ENCODE measurements at places on chromosomes 4 and X. TPM values are rescaled to one million over a fixed set of nuclear protein-coding genes. Genes with fewer than 3 reads are reported as not detected.

DNA sequence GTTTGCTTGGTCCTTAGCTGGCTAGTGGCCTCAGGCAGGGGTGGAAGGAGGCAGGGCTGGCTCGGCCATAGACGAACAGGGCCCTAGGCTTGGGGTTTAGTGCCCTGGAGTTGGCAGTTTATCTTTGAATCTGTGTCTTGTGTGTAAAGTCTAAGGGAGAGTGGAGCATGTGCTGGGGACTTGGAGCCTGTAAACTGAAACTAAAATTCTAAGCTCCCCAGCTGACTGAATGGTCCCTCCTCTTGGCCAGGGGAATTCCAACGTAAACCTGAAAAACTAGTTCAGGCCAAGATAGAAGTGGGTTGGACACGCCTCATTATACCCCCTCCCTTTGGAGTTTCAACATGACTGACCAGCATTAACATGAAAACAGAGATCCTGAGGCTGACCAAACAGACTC, 46.1 kb upstream of the GPR78 start:
- no peak for DNase-seq

DNA sequence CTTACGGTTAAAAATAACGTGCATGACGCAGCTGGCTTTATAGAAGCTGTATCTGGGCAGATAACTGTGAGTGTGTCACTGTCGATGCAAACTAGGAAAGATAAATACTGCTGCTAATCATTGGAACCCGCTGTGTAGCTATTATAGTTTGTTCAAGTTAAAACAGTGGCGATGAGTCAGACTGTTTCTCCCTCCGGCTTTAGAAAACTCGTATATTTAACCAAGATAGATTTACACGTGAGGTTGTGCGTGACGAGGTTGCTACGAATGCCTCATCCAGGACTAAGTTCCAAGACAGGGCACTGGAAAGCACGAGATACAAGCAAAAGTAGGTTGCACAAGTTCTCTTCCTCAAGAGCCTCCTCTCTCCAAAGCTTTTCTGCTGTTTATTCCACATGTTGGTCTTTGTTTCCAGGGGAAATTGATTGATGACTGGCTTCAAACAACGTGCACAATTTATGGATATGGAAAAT, 270.7 kb downstream of the FBXW7 start:
- DNase-seq, result no peak

- no peak for DNase-seq
These were observed 5.0 kb downstream of the SHOX start for GRCh38 chrX:635428-636090.

GRCh38 chr4:95507147-95507546, 41.6 kb downstream of the UNC5C start:
- DNase-seq, result no peak

GRCh38 chr4:177726111-177726510, 283.9 kb upstream of the AGA start:
- DNase-seq, result no peak

Gene GLRB
- not detected for total RNA-seq

Gene CXCL8
- 10.7 TPM for total RNA-seq

Gene TMSB15A
- not detected for total RNA-seq

Gene GALNTL6
- total RNA-seq, result not detected

Data from activated T-helper 1 cell treated with anti-CD3 and anti-CD28 coated beads, Interleukin-12 subunit alpha, Interleukin-12 subunit beta, Interleukin-2, Interleukin-4 antibody, amounts not matched to agents 30 ng/mL and 10 ng/mL and 1 ng/mL, durations not matched to agents 14 hours and 24 hours and 36 hours (primary cell).